ENCODE measurements at places on chromosomes 16 and 17. TPM values are rescaled to one million over a fixed set of nuclear protein-coding genes. Genes with fewer than 3 reads are reported as not detected.

DNA sequence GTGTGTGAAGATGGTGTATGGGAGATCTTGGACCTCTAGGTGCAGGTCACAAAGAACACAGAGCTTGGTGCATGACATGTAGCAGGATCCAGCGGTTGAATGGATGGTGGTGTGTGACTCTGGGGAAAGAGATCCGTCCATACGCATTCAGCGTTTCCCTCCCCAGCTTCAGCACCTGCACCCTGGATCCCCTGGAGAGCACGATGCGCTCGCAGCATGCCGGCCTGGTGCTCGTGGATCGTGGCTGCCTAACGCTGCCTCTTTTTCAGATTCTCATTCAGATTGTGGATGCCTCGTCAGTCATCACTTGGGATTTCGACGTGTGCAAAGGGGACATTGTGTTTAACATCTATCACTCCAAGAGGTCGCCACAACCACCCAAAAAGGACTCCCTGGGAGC lies 70.9 kb downstream of the SEC14L1 start:
- peak; percentile 31 for DNase-seq

DNA sequence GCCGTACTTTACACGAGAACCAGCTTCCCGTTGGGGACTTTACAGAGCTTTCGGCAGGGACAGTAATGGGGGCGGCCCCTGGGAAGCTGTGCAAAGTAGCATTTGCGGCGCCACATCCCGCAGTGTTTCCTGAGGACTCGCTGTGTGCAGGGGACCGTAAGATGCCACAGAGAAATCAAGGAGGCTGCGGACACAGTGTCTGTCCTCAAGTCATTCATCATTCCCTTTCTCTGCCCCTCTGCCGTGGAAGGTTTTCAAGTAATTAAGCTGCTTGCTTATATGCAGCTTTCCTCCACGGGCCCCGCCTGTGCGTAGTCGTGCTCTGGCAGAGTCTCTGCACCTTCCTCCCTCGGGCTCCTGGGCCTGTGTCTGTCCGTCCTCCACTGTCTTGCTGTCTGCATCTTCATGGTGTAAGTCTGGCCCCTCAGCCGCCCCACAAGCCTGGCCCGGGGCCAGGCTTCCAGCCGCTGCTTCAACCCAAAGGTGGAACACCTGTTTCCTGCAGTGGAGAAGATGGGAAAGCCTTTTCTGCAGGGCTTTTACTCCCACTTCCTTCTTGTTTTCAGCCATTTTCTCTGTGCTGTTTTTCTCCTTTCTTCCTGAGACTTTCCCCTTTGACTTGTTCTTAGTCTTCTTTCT lies 216.9 kb upstream of the CHMP6 start:
- DNase-seq: peak; percentile 53

- DNase-seq: no peak
Measured at GRCh38 chr17:278676-279059, 73.9 kb downstream of the RPH3AL start.

- no peak for DNase-seq
Measured at GRCh38 chr17:31917065-31917529, 15.6 kb upstream of the UTP6 start.

DNA sequence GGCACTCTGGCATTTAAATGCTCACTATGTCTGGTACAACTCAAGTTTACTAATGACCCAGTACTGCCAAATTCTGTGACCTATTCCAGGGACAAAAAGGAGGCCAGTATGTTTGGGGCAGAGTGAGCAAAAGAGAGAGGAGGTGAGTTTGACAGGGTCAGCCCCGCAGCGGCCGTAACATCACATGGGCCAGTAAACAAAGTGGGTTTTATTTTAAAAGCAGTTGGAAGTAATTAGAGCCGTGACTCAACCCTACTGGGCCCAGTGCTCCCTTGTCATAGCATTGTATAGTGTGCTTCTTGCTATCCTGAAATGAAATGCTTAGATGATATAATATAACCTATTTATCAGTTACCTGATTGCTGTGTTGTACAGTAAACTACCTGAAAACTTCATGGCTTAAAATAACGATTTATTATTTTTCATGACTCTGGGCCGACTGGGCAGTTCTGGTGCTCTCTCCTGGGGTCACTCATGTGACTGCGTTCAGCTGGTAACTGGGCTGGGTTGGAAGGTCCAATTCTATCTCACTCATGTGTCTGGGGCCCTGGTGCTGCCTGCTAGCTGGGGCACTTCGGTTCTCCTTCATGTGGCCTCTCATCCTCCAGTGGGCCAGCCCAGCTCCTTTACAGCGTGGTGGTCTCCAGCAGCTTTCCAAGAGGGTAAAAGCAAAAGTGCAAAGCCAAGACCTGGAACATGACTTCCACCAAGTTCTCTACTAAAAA lies 27.4 kb downstream of the IQCK start:
- no peak for DNase-seq

DNA sequence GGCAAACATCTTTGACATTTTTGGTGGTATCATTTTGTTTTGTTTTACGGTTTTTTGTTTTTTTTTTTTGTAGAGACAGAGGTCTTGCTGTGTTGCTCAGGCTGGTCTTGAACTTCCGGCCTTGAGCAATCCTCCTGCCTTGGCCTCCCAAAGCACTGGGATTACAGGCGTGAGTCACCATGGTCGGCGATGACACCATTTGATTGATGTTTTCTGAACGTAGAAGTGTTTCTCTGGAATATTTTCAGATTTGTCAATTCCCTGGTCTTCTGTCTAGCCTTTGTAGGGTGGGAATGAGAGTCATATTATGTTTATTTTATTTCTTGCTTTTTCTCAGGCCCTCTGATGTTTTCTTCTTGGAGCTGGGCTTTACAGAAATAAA lies 32.2 kb upstream of the BRD7 start:
- DNase-seq: no peak

GRCh38 chr16:67169011-67169451 lies 1.3 kb upstream of the NOL3 start:
- DNase-seq: no peak

DNA sequence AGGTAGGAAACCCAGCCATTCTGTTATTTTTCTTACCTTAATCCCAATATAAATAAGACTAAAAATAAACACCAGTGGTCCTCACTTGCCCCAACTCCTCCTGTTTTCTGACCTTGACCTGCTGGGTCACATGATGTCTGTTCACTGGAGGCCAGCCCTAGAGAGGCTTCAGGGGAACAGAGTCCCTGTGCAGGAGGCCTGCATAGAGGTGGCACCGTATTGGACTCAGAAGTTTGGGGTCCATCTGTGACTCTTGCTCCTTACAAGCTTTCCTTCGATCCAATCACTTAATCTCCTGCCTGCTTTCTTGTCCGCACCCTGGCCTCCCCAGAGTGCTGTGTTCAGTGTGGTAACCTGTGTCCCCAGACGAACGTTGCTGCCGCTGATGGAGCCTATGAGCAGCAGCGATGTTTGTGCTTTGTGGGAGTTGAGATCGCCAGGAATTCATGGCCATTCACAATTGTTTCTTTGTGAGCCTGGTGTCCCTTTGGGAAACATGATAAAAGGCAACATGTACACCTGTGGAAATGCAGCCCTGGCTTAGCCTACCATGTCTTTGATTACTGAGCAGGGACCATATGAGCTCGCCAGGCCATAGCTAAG lies 4.7 kb downstream of the IGSF6 start:
- no peak for DNase-seq

DNA sequence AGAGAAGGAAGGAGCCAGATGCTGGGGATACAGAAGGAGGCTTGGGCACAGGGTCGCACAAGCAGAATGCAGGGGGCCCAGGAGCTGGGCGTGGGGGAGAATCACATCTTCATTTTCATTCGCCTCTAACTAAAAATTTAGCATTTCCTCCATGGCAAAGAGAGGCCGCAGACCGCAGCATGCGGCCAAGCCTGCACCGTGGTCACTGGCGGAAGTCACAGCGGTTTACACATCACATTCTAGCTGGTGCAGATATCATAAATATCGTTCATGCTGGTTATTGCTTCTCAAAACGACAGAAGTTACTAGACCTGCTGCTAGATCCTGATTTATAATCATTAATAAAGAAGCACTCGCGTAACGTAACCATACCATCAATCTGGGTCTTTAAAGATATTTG lies 162.0 kb downstream of the NTN1 start:
- DNase-seq: no peak

DNA sequence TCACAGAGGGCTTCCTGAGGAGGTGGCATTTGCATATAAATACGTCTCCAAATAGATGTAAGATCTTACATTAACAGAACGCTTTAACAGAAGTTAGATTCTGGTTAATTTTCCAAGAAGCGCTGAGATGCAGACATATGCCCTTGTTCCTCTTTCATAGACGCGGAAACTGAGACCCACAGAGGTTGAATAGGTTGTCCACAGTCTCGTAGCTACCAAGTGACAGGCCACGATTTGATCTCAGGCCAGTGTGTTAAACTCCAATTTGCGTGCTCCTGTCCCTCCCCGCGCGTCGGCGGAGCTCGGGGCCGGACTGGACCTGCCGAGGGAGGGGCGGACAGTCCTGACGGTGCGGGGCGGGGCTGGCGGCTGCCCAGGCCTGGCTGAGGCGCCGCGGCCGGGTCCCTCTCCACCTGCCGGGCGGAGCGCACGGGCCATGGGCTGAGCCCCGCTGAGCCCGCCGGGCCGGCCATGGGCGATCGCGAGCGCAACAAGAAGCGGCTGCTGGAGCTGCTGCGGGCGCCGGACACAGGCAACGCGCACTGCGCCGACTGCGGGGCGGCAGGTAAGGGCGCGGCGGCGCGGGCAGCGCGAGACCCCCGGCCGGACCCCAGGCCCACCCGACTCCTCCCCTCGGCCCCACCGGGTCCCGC lies at the start of gene ADAP2:
Gene ADAP2, plus strand, starts transcription at position 402 of the 653 bp plus-strand sequence. Its CDS starts 70 bp downstream, at position 472.
- DNase-seq: peak; percentile 27

DNA sequence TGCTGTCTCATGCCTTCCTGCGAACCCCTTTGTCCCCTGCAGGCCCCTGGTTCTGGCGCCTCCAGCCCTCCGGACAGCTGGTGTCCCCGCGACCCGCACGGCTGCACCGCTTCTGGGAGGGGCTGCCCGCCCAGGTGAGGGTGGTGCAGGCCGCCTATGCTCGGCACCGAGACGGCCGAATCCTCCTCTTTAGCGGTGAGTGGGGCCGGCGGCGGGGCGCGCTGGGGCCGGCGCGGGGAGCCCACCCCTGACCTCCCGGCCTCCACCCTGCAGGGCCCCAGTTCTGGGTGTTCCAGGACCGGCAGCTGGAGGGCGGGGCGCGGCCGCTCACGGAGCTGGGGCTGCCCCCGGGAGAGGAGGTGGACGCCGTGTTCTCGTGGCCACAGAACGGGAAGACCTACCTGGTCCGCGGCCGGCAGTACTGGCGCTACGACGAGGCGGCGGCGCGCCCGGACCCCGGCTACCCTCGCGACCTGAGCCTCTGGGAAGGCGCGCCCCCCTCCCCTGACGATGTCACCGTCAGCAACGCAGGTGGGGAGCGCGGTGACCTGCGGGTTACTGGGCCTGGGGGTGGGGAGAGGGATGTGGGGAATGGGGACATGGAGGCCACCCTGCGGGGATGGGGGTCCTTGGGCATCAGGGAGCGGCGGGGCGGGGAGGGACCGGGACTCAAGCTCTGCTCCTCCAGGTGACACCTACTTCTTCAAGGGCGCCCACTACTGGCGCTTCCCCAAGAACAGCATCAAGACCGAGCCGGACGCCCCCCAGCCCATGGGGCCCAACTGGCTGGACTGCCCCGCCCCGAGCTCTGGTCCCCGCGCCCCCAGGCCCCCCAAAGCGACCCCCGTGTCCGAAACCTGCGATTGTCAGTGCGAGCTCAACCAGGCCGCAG lies 7.1 kb upstream of the IL32 start:
- DNase-seq: peak; percentile 81

DNA sequence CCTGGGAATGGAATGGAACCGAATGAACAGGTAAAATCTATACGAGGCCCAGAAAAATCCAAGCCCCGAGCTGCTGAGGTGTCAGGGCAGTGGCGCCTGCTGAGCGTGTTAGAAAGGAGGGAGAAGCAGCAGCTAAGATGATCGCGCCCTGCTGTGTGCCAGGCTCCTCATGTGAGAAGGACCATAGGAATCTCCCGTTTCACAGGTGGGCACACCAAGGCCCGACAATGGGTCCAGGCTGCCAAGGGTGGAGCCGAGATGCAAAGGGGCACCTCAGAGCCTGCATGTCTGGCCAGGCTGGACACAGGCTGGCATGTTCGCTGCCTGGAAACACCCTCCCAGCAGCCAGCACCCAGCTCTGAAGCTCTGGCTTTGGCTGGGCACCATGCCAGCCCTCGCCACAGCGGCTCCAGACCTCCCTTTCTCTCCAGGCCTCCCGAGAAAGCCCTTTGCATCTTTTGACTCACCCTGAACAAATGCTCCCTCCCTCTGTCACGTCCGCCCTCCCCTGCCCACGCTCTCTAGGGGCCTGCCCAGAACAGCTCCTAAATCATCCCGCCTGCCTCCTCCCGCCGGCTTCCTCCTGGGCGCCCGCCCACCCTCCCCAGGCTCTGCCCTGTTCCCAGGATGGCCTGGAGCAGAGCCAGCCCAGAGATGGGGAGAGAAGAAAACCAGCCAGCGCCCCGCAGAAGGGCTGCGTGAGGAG lies 217.8 kb upstream of the GSE1 start:
- DNase-seq: no peak

- DNase-seq: no peak
Measured at GRCh38 chr16:13829697-13830299, 90.2 kb upstream of the ERCC4 start.

DNA sequence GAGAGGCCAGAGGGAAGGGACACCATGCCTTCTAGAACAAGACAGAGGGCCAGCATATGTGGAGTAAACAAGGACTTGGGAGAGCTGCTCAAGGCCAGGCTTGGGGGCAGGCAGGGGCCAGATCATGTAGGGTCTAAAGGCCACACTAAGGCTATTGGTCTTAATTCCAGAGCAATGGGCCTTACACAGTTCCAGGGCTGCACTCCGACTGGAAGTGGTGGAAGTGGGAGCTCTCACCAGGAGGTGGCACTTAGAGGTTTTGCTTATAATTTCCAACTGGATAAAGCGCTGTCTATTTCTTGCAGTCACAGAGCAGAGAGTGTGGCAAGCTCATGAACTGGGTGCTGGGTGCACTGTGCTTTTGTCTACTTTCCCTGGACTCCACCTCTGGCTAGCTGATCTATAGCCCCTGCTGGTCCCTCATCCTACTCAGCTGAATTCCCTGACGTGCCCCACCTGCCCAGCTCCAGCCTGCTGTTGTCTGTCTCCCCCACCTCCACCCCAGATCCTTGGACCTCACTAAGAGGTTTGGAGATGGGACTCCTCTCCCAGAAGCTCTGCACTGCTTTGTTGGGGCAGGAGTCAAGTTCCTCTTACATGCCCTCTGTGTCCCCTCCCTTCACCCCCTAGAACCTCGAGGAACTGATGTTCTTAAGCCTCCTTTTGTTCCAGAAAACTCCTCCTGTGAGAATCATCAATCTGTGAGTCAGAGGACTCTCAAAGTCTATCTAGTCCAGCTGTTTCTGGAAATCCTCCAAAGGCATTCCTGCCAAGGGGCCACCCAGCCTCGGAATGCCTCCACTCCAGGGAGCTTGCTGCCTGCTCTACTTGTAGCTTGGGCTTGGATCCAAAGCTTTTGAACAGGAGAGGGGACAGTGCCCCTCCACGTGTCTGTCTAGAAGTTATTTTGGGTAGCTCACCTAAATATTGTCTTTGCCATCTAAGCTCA lies 48.1 kb upstream of the KSR1 start:
- no peak for DNase-seq

RNF227 gene
- total RNA-seq: 5.8 TPM

GOT2 gene
- total RNA-seq: 308 TPM

HBM gene
- not detected for total RNA-seq

ZNRF1 gene
- 26.0 TPM for total RNA-seq

GAS2L2 gene
- 0.21 TPM for total RNA-seq

CCL8 gene
- total RNA-seq: not detected

STH gene
- total RNA-seq: not detected

Measured in OCI-LY7 (cell line).